Activated T-cell treated with anti-CD3 and anti-CD28 coated beads for 48 hours (primary cell): ENCODE measurements at places on chromosomes 11 and 22.

DNA sequence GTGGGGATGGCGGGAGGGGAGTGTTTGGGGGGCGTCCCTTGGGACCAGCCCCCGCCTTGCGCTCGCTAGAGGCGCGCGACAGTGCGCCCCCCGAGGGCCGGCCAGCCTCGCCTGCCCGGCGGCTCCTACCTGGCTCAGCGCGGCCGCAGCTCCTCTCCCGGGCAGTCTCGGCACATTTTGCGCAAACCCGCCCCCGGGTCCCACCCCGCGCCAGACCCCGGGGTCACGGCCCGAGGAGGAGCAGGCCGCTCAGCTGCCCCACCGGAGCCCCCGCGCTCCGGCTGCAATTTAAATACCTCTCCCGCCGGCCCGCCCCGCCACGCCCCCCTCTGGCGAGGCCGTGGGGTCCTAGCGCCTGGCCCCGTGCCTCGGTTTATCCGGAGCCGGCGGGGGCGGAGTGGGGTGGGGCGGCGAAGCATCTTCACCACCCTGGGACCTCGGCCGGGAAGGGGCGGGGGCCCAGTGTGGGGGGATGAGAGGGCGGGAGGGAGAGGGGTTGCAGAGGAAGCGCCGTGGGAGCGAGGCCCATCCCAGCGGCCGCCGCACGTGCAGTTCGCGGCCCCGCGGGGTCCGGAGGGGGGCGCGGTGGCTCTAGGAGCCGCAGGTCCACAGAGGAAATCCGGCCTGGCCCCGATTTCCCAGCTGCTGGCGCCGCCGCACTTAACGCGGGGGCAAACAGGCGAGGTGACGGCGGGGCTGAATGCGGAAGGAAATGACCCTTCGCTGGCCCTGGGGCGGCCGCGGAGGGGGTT lies at the start of gene LRRC32:
Gene LRRC32, minus strand, starts transcription at position 263 of the 752 bp plus-strand sequence. CDS start 4,793 bp downstream, outside the sequence.
- DNase-seq: peak; percentile 25

- no peak for DNase-seq
These were observed 39.8 kb upstream of the NNMT start for GRCh38 chr11:114256176-114256966.

DNA sequence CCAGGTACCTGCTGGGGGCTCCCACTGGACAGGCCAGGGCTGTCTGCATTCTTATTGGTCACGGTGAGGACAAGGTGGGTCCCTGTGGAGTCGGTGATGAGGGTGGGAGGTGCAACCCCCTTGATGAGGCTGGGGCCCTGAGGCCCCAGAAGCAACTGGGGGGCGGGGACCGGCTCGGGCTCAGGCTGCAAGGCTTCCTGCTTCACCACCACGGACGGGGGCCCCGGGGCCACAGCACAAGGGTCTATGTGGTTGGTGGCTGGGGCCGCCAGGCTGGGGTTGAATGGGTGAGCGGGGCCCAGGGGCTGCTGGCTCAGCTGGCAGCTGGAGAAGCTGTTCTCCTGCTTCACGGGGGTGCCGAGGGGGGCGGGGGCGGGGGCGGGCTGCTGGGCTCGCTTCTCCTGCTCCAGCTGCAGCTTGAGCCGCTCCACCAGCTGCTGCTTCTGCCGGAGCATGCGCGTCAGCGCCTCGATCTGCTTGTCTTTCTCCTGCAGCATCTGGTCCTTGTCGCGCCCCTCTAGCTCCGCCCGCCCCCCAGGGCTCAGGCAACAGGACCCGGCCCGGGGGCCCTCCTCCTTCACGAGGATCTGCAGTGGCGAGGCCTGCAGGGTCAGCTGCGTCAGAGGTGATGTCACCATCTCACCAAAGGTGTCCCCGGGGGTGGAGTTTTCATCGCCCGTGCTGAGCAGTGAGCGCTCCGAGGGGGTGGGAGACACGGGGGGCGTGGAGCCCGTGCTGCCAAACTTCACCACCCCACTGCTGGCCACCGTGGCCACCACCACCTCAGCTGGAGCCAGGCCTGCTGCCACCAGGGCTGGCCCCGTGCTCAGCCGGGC lies 48.2 kb downstream of the SGSM3 start:
- no peak for DNase-seq

GRCh38 chr22:31575190-31575589 lies 78.9 kb downstream of the SFI1 start:
- no peak for DNase-seq

- DNase-seq: peak; percentile 58
These were observed 16.1 kb downstream of the NCAPD3 start for GRCh38 chr11:134207538-134208239.

DNA sequence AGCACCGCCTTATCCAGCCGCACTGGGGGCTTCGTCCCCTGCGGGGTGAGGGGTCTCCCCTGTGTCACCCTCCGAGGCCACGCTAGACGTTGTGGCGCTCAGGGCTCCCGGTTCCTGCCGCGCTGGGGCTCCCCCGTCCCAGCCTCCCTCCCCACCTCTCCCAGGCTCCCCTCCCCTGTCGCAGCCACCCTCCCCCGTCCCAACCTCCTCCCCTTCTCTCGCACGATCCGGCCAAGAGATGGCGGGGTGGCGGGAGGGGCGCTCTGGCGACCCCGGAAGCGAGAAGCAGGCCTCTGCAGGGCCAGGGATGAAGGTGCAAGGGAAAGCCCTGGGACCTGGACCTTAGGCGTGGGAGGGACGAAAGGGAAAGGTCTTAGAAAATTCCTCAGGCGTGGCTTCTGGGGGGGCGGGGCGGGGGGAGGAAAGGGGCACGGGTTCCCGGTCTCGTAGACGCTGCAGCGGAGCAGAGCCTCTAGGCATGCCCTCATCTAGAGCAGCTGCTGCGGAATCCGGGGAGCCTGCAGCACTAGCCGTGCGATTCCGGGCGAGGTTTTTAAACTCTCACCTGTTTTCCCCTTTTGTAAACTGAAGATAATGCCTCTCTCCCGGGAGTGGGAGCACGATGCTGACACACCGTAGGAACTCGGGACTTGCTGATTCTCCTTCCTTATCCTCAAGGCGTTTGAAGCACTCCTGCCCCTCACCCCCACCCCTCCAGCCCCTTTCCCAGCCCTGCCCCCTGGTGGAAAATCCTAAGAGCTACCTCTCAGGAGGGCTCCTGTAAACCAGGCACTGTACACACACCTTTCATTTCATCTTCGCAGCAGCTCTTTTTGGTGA lies 14.4 kb downstream of the KCNJ5 start:
- DNase-seq: no peak

DNA sequence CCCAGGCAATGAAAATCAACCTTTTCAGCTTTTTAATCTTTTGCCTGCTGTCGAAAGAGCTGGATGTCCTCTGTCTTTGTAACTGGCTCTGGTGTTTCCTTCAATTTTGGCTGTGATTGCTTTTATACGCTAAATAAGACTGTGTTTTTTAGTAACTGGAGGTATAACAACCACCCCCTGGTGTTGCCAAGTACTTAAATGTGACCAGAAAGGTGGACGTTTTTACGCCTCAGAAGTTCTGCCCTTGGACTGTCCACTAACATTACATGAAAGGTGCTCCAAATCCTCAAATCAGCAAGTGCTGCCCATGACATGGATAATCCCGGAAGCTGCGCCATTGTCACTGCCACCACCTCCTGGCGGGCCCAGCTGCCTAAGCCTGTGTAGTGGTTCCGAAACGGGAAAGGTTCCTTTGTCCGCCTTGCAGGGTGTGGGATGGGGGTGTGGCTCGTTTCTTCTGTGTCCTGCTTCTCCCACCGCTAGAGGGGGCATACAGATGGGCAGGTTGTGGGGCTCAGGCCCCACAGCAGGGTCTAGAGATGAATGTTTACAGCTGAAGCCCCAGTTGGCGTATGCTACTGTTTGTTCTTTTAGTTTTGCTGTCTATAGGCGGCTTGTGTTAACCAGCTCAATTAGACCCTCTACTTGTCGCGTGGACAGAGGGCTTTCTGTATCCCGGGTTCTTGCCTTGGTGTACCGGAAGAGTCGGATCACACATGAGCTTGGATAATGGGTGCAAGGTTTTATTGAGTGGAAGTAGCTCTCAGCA lies 82.2 kb upstream of the SEPTIN5 start:
- DNase-seq: no peak

- DNase-seq: no peak
These were observed 62.1 kb upstream of the ARHGAP20 start for GRCh38 chr11:110774138-110775014.

DNA sequence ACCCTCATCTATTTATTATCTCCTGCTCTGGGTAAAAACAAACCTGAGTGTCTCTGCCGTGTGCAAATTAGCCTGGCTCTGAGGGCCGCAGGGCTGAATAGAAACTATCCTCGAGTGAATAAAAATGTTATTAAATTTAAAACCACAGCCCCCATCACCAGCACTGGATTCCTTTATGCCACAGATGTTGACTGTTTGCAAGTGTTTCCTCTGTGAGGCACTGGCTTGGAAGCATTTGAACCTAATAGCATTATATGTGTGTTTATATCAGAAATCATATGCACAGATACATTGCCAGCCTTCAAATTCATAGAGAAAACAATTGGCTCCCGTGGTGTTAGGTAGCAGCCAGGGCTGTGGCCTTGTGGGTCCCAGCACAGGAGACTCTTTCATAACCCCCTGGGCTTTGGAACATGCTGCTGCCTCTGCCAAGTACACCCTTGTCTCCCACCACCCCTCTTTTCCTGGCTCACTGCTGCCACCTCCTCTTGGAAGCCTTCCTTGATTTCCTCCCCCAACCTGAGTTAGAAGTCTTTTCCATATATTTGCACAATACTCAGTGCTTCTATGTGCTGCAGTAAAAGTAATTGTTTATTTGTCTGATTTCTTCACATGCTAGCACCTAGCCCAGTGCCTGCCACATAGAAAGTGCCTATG lies 294.4 kb downstream of the DDX10 start:
- DNase-seq: no peak

- no peak for DNase-seq
These were observed 75.6 kb downstream of the IGLL1 start for GRCh38 chr22:23504516-23504915.

- DNase-seq: no peak
These were observed 3.9 kb downstream of the SPTBN2 start for GRCh38 chr11:66725114-66725513.

GRCh38 chr11:5696210-5696609 lies 6.6 kb downstream of the TRIM22 start:
- no peak for DNase-seq

- no peak for DNase-seq
These were observed 11.9 kb downstream of the CHID1 start for GRCh38 chr11:898540-899190.

GRCh38 chr11:2521081-2521732 lies 76.4 kb downstream of the KCNQ1 start:
- DNase-seq: no peak

DNA sequence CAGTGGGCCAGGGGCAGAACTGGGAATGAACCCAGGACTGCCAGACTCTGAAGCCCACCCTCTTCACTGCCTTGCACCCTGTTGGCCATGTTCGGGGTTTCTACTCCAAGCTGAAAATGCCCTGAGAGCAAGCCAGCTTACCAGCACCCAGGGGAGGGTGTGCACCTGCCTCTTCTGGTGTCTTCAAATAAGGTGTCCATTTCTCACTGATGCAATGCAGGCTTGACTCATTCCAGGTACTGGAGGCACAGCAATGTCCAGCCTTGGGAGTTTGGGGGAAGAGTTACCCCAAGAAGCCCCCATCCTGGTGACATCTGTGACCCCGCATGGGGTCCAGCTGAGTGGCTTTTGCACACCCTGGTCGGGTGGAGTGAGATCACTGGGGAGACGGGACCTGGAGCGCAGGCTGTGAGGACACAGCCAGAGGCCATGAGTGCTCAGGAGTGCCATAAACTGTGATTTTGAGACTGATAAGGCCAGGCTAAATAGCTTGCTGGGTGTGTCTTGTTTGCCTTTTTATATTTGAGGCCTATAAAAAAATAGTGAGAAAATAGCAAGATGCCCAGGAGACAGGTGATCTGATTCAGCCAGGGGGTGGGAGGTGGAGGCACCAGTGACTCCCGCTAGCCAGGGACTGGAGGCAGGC lies 4.6 kb upstream of the CERK start:
- DNase-seq: no peak

GRCh38 chr11:73402834-73403185 lies 26.6 kb downstream of the RELT start:
- no peak for DNase-seq

- DNase-seq: no peak
These were observed 38.5 kb upstream of the COMT start for GRCh38 chr22:19903031-19903430.

GRCh38 chr11:59804061-59804460 lies 6.5 kb downstream of the MRPL16 start:
- no peak for DNase-seq

DNA sequence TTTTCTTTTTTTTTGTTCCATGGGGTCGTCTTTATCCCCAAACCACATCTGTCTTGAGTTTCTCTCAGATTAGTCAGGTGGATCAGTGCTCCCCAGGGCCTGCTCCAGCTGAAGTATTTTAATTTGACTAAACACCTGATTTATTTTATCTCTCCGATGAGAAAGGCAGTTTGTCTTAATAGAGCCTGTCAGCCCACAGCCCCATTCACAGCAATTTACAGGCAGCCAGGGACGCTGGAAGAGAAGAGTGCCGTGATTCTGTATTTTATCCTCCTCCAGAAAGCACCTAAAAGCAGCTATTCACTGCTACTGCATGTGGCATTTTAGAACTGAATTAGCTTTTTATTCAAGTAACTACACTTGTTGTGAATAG lies 164.5 kb downstream of the SOX6 start:
- DNase-seq: no peak

- no peak for DNase-seq
These were observed 15.9 kb upstream of the BARX2 start for GRCh38 chr11:129359748-129360147.

GRCh38 chr22:47572443-47572842 lies 810.0 kb downstream of the TBC1D22A start:
- DNase-seq: no peak

DNA sequence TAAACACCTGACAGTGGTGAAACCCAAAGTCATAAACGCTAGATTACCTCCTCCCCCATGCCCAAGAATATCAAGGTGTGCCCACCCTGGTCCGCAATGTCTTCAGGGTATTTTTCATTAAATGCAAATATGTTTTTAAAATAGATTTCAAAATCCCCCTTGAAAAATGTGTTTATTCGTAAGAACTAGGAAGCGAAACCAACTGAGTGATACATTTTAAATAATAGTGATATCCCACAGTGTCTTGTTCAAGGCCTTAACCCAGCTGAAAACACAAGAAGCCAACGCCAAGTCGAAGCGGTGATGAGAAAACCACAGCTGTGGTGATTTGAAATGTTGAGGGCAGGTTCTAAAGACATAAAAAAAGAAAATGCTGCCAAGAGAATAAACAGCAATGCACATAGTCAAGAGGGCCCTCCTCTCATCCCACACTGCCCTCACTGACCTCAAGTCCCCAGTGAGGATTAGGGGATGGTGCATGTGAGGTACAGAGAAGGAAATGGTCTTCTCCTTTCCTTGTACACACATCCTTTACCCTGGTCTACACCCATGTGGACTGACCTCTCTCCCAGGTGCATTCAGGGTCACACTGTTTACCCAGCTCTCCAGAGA lies 25.5 kb downstream of the KCNJ1 start:
- DNase-seq: no peak

DNA sequence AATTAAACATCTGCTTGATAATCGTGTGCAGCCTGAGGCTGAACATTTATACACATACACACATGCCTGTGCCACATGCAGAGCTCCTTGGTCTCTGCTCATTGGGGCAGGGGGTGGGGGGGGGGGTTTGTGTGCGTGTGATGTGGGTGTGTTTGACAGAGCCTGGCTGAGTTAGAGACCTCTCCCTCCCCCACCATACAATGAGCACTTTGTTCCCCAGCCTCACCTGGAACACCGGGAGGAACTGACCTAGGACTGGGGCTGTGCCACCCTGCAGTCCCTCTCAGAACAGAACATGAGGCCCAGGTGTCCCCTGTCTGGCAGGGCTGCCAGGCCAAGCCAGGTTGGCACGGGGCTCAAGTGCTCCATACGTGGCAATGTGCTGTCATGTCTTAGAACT lies 96.6 kb downstream of the TP53I11 start:
- no peak for DNase-seq

- DNase-seq: no peak
These were observed 17.8 kb downstream of the PRR5L start for GRCh38 chr11:36313750-36314433.
